ENCODE measurements at places on chromosomes 2 and 18.

DNA sequence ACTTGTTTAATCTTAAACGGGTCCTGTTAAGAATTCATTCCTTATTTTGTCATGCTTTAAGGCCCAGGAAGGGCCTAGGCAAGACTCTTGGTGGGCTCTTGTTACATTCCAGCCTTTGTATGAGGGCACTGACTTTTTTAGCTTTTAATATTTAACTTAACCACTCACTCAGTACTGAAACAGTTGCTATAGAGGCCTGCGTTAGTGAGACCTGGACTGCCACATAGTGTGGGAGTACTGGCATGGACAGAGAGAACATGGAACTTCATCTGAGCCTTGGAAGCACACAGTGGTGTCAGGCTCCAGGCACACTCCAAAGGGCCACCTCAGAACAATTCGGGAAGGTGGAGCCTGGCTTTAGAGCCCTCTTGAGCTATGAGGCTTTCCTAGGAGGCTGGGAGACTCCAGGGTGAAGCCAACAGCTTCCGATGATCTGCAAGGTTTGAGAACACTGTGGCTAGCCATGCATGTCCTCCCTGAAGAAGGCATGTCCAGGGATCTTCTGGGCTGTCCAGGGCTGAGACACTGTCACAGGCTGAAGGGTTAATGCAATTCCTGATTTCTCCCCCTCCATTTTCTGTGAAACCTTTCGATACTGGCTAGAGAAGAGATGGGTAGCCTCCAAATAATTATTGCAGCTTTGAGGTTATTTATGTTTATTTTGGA lies 155.4 kb upstream of the ACAA2 start:
- no peak for DNase-seq

DNA sequence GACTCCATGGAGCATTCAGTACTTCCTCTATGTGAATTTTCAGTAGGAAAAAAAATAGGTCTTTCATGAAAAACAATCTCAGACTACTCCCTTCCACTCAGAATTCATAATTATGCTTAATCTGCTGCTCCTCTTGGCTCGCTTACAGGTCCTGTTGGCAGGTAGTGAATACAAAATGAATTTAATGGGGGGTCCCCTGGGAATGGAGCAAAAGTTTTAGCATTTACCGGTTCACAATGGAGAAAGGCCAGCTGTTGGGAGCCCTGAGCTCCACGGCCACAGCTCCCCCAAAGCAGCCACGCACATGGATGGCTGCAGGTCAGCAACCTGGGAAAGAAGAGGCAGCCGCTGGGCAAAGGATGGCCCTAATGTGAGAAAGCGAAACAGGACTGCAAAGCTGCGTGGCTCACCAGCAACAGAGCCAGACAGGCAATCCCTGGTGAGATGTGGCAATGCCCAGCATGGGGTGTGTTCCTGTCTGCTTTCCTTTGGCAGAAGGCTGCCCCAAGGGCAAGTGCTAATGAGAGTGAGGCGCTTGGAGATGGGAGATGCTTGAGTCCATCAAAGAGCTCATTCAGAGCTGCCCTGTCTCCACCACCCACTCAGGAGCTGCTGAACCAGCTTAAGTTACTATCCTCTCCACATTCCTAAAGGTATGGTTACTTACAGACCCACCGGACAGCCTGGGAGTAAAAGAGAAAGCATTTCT lies 447.4 kb downstream of the EPHA4 start:
- DNase-seq, result no peak

- DNase-seq, result no peak
Measured at GRCh38 chr18:37307181-37307580, 258.4 kb downstream of the CELF4 start.

DNA sequence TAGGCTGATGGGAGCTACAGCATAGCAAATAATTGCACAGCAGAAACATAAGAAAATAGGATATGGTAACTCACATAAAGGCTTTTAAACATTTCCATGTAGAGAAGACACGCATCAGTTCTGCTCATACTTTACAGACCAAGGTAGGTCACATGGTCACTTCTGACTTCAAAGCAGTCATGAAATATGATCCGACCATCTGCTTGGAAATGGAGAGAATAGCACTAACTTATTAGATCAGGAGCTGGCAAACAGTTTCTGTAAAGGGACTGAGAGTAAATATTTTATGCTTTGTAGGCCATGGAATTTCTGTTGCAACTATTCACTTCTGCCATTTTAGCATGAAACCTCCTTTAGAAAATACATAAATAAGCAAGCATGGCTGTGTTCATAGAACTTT lies 936.6 kb upstream of the FANCL start:
- DNase-seq, result no peak

- no peak for DNase-seq
Measured at GRCh38 chr2:172462849-172463381, 35.5 kb downstream of the ITGA6 start.

DNA sequence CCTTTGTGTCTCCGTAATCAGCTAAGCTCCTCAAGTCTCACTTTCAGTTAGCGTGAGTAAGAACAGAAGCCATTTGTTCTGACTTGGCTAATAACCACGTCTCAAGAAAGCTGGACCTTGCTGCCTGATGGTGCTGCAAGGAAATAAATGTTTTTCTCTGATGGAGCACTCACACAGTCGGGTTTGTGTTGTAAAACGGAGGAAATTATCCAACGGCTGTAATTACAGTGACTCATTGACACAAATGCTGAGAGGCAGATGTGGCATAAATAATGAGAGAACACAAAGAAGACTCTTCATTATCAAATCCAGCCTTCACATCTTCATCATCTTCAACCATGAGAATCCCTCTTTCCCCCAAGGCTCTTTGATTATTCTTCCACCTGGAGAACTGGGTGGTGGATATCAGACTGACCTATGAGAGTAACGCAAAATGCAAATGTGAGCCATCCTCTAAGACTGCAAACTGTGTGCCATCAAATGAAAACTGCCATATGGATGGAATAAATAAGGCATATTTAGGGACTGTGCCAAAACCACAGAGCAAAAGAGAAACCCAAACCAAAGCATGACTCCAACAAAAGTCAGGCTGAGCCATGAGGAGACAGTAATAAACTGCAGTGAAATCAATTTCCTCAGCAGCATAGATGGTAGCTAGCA lies 252.6 kb downstream of the RND3 start:
- DNase-seq, result peak; percentile 15

GRCh38 chr2:160387558-160388262 lies 105.9 kb downstream of the RBMS1 start:
- no peak for DNase-seq

Data from urothelium cell line (cell line).